ENCODE measurements at places on chromosomes 16 and 17. TPM values are rescaled to one million over a fixed set of nuclear protein-coding genes. Genes with fewer than 3 reads are reported as not detected.

The SHBG gene
- total RNA-seq = 0.40 TPM

DNA sequence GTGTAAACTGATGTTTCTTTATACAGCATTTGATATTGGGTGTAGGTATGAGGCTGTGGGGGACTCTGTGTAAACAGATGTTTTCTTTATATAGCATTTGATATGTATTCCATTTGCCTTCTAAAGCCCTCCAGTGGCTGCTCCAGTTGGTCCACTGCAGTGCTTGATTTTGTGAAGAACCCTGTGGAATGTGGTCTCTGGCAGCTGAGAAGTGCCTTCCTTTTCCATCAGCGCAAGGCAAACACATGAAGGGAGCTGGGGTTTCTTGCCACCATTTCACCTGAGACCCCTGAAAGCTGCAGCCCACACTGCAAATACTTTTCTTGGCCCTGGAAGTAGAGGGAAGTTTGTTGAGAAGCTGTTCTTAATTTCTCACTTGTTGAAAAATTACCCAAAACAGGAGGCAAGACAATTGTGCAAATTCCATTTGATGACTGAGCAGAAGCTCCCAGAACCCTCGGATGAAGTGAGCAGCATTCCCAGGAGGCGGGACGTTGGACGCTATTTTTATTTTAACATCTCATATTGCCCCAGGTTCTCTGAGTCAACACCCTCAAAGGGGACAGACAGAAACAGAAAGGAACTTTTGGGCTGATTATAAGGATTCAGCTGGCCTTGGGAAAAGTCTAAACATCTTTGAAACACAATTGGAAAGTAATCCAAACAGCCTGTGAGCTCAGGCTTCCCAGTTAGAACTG lies 158.5 kb upstream of the RPH3AL start:
- H3K27ac ChIP-seq = no peak overlapping the region
- peaks cover 3% of the 10 kb centered on the region for H3K4me1 ChIP-seq

DNA sequence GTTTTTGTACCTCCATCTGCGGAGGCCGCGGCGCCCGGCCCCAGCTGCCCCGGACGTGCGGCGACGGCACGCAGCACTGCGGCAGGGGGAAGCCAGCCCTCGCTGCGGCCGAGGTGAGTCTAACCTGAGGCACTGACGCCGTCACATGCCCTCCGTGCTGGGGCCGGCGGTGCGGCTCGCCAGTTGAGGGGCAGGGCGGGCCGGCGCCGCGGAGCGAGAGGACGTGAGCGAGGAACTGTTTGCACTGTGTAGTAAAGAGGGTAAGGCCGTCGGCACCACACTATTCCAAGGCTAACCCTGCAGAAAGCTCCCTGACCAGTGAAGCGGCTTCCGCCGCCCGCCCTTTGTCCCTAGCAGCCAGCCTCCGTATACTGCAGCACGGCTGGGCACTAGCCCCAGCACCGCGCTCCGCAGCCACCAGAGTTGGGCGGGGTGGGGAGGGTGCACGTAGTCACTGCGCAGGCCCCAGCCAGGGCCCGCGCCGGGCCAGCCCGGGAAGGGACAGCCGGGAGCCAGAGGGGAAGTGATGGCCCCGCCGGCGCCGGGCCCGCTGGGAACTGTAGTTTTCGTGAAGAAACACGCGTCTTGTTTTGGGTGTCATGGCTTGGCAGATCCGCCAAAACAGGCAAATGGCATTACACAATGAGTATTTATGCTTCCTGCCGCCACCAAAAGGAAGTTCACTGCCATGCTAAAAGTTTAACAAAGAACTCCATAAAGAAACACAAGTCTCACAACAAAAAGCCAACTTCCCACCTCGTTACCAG lies 580 bp upstream of the KANSL1 start:
- H3K27ac ChIP-seq = peak overlapping the region; percentile 99
- H3K36me3 ChIP-seq = peaks cover 2% of the 10 kb centered on the region
- DNase-seq = peak; percentile 94
- no peaks in the 10 kb centered on the region for H3K27me3 ChIP-seq
- H3K4me3 ChIP-seq = peak overlapping the region; percentile 92

- H3K27ac ChIP-seq = peak overlapping the region; percentile 95
- H3K4me3 ChIP-seq = peak overlapping the region; percentile 89
- no peak for DNase-seq
- peaks cover 2% of the 10 kb centered on the region for H3K36me3 ChIP-seq
- H3K4me1 ChIP-seq = peaks cover 58% of the 10 kb centered on the region
Measured at GRCh38 chr16:57537194-57537505, 779 bp upstream of the CCDC102A start.

DNA sequence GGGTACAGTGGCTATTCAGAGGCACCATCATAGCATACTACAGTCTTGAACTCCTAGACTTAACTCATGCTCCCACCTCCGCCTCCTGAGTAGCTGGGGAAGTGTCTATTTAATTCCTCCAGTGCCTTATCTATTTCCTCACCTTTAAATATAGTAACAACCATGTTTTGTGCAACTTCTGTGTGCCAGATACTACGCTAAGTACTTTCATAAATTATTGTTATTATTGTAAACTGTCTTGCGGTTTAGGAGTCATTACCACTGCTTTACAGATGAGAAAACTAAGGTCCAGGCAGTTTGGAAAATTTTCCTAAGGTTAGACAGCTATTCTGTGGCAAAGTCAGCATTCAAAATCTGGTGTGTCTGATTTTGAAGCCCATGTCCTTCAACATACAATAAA lies 359.1 kb upstream of the XYLT1 start:
- H3K4me3 ChIP-seq = no peak overlapping the region
- H3K27ac ChIP-seq = no peak overlapping the region
- no peaks in the 10 kb centered on the region for H3K36me3 ChIP-seq
- no peaks in the 10 kb centered on the region for H3K4me1 ChIP-seq

- DNase-seq = no peak
- H3K4me1 ChIP-seq = peaks cover 2% of the 10 kb centered on the region
- H3K4me3 ChIP-seq = no peak overlapping the region
- peaks cover 67% of the 10 kb centered on the region for H3K27me3 ChIP-seq
- H3K27ac ChIP-seq = no peak overlapping the region
- peaks cover 8% of the 10 kb centered on the region for H3K36me3 ChIP-seq
Measured at GRCh38 chr17:5630434-5630833, 46.1 kb upstream of the NLRP1 start.

DNA sequence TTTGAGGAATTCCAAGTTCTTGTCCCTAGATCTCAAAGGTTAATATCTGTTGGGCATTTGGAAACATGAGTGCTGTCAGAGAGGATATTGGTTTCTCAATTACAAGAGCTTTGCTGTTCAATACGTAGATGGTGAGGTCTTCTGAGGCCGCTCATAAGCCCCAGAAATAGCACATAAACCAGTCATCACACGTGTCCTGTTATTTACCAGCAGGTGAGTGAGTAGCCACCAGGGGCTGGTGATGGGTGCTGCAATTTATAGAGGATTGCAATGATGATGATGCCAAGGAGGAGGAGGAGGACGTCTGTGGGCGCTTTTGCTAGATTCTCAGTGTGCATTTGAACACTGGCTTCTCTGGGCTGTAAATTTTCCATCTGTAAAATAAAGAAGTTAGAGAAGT lies 89.0 kb downstream of the SALL1 start:
- peaks cover 16% of the 10 kb centered on the region for H3K27me3 ChIP-seq
- no peaks in the 10 kb centered on the region for H3K4me1 ChIP-seq
- H3K36me3 ChIP-seq = no peaks in the 10 kb centered on the region
- no peak overlapping the region for H3K4me3 ChIP-seq

DNA sequence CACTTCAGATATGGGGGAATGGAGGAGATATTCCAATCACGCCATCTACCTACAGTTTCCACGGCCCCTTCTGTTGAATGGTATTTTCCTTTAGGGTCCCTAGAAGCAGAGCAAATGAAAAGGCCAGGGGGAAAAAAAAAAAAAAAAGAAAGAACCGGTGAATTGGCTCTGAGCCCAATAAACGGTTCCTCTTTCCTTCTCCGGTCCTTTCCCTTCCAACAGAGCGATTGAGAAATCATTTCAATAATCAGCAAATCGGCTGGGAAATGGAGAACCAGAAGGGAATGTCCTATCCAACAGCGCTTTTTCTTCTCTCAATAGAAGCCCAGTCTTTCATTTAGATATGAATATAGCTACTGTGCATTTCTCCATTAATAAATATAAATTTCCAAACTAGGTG lies 26.8 kb upstream of the HOXB13 start:
- peaks cover 12% of the 10 kb centered on the region for H3K36me3 ChIP-seq
- DNase-seq = no peak
- H3K27ac ChIP-seq = no peak overlapping the region
- H3K4me1 ChIP-seq = peaks cover 7% of the 10 kb centered on the region

The KRT9 gene
- not detected for total RNA-seq

DNA sequence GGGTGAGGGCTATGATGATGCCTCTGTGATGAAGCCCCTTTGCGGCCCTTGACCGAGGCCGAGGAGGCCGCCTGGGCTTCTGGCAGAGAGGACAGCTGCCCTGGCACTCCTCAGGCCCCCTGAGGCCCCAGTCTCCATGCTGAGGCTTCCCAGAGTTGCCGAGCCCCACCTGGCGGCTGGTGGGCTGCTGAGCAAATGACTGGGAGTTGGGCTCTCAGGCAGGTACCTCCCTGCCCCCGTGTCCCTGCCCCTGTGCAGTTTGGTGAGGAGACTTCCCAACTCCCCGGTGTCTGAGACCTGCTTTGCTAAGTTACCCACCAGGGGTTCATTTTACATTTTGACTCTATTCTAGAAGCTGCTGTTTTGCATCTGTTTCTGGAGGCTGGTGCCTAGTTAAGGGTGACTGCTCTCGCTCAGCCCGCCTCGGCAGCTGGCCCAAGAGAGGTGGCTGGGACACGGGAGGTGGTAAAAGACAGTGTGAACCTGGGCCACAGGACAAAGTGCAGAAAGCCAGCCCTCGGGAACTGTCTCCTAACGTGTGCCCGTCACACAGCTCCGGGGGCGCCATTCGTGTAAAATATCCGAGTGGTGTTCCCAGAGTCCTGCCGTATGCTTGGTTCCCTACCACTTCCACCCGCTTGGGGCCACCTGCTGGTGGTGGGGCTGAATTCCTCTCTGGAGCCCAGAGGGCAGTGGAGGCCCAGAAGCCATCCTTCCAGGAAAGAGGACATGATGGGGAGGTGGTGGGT lies 134.5 kb downstream of the RAB11FIP4 start:
- H3K27me3 ChIP-seq = no peaks in the 10 kb centered on the region
- peaks cover 3% of the 10 kb centered on the region for H3K36me3 ChIP-seq
- no peak overlapping the region for H3K4me3 ChIP-seq
- H3K4me1 ChIP-seq = no peaks in the 10 kb centered on the region
- DNase-seq = no peak

- H3K36me3 ChIP-seq = no peaks in the 10 kb centered on the region
- no peak for DNase-seq
- no peak overlapping the region for H3K4me3 ChIP-seq
- H3K27me3 ChIP-seq = peaks cover 35% of the 10 kb centered on the region
Measured at GRCh38 chr17:9095390-9095789, 74.1 kb downstream of the NTN1 start.

- H3K27me3 ChIP-seq = no peaks in the 10 kb centered on the region
- H3K4me1 ChIP-seq = peaks cover 29% of the 10 kb centered on the region
- peak; percentile 84 for DNase-seq
- peak within 1 kb of the TSS; percentile 97 for H3K27ac ChIP-seq
- H3K36me3 ChIP-seq = peaks cover 12% of the 10 kb centered on the region
Measured at GRCh38 chr17:8965394-8966168, at the start of gene PIK3R5. PIK3R5 (minus strand) TSS chr17:8965707; CDS start chr17:8911494, 54,213 bp downstream.

GRCh38 chr16:4247460-4247784 lies 5.5 kb upstream of the SRL start:
- no peak for DNase-seq
- peaks cover 6% of the 10 kb centered on the region for H3K4me1 ChIP-seq
- H3K27me3 ChIP-seq = no peaks in the 10 kb centered on the region

GRCh38 chr17:56919717-56920116 lies 5.9 kb upstream of the TRIM25 start:
- peaks cover 9% of the 10 kb centered on the region for H3K4me1 ChIP-seq
- no peak overlapping the region for H3K27ac ChIP-seq
- no peaks in the 10 kb centered on the region for H3K27me3 ChIP-seq
- H3K4me3 ChIP-seq = no peak overlapping the region
- peaks cover 4% of the 10 kb centered on the region for H3K36me3 ChIP-seq

DNA sequence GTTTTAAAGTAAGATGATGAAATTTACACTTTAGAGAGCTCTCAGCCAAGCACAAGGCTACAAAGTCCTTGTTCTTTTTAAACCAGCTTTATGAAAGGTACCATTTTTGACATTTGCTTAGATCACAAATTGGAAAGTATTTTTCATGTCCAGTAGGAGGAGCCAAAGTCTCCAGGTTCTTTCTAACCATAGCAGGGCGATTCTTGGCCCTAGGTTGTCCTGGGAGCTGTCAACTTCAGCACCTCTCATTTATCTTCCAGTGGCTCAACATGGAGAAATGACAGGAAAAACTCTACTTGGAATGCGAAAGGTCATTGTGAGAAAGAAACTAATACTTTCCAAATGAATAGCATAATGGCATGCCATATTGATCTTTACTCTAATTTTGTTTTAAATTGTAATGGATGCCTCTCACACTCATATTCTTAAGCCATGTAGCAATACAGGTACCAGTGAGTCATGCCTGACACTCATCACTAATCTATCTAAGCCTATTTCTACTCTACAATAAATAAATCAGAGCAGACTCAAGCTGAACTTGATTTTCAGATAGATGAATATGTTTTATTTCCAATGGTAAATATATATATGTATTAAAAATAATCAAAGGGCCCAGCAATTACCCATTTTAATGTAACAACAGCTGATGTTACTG lies 919.1 kb upstream of the EEF2KMT start:
- H3K27me3 ChIP-seq = peaks cover 5% of the 10 kb centered on the region
- no peak overlapping the region for H3K27ac ChIP-seq
- no peak for DNase-seq
- no peaks in the 10 kb centered on the region for H3K4me1 ChIP-seq

The WWOX gene
- total RNA-seq = 29.7 TPM

GRCh38 chr17:40559564-40559916 lies 5.7 kb downstream of the CCR7 start:
- H3K4me1 ChIP-seq = peaks cover 76% of the 10 kb centered on the region
- no peak for DNase-seq
- H3K4me3 ChIP-seq = peak overlapping the region; percentile 99

DNA sequence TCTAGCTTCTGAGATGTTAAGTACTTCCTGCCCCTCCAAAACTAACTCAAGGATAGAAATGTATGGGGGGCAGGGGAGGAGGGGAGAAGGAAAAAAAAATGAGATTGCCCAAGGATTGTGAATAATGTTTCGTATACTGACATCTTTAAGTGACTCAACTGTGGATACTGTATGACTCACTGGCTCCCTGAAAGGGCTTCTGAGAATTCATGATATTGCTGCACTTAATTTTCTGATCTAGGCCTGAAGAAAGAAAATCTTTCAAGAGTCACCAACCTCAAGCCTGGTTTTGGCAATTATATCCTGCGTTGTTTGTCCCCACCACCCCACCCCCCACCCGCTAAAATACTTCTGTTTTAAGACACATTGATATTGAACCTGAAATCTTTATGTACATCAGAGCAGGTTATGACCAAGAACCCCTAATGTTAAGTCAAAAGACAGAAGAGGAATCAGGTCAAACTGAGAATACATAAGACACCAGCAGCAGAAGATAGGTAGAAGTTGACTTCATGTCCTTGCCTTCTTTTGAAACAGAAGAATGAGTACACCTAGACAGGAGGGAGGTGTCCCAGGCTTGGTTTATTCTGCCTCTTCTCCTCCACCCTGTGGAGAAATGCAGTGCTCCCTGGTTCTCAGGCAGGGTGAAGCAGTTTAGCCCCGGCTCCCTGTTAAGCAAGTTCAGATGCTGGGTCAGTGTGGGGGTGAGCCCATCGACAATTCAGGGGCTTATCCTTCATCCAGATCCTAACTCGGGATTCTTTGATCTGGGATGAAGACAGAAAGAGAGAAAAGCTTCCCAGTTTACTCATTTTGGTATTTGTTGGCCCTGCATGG lies 3.3 kb upstream of the FBXL20 start:
- peaks cover 29% of the 10 kb centered on the region for H3K4me1 ChIP-seq
- H3K27ac ChIP-seq = no peak overlapping the region
- no peak overlapping the region for H3K4me3 ChIP-seq
- H3K27me3 ChIP-seq = no peaks in the 10 kb centered on the region
